ENCODE measurements at places on chromosomes 2 and 18.

- DNase-seq = peak; percentile 99
These were observed at the start of gene EML6 for GRCh38 chr2:54723131-54723995. EML6 (plus strand) TSS chr2:54723662; CDS start chr2:54725062, 1,400 bp downstream.

GRCh38 chr2:230216489-230216888 lies 3.3 kb downstream of the SP110 start:
- no peak for DNase-seq

DNA sequence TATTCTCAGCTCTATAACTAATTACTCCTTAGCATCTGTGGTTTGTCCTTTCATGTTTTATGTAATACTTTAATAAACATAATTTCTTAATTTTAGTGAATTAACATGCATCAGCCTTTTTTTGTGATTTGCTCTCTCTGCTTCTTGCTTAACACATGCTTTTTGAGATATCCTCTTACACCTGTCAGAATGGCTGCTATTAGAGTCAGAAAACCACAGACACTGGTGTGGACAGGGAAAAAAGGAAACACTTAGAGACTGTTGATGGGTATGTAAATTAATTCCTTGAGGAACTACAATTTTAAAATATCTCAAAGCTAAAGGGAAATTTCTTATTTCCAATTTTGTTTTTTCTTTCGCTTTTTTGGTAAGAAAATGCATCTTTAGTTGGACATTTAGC lies 549.0 kb downstream of the ZNF804A start:
- DNase-seq = no peak

DNA sequence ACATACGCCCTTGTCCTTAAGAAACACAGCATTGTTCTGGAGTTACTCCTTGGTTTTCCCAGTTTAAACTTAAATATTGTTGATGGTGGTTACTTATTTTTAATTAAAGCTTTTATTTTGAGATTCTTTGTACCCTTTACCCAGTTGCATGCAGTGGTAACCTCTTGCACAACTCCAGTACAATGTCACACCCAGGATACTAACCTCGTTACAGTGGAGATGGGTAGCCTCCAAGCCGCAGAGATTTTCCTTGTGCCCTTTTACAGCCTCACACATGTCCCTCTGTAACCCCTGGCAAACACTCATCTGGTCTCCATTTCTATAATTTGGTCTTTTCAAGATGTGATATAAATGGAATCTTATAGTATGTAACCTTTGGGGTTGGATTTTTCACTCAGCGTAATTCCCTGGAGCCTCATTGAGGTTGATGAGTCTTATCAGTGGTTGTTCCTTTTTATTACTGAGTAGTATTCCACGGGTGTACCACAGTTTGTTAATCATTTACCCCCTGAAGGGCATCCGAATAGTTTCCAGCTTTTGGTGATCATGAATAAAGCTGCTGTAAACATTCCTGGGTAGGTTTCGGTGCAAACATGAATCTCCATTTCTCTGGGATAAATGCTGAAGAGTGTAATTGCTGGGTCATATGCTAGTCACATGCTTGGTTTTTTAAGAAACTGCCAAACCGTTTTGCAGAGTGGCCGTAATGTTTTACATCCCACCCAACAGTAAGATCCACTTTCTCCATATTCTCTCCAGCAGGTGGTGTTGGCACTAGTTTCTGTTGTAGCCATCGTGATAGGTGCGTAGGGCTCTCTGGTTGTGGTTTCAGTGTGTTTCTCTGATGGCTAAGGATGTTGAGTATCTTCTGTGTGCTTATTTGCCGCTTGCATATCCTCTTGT lies 68.6 kb downstream of the DGKD start:
- DNase-seq = no peak

DNA sequence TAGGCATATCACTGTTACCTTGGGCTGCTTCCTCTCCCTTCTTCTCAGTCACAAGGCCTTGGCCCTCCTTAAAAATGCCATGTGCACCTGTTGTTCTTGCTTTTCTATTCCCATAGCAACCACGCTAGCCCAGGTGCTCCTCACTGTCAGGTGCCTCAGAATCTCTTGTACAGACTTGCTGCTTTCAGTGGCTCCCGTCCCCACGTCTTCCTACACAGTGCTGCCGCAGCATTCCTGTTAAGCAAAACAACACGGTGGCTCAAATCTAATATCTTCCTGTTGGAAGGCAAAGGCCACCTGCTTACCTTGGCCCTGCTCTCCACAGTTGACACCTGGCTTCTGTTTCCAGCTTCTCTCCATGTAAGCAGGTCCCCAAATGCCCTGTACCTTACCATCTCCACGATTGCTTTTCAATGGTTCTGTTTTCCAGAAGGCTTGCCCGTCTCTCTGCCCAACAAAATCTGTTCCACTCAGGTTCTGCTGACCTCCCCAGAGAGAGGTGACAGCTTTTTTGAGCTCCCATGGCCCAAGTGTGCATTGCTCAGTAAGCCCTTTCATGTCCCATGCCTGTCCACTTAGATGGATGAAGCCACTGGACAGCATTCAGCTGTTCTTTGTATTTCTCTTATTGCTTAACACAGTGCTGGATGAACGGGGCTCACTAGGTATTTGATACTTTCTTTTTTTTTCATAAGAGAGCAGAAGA lies 240.4 kb downstream of the PRKCE start:
- no peak for DNase-seq

GRCh38 chr18:78792094-78792493 lies 187.5 kb upstream of the SALL3 start:
- no peak for DNase-seq

Data from occipital lobe (tissue), 3 donors.